ENCODE measurements at places on chromosomes 6 and 20. TPM values are rescaled to one million over a fixed set of nuclear protein-coding genes. Genes with fewer than 3 reads are reported as not detected.

DDR1 gene
- 102 TPM for total RNA-seq

TUBB1 gene
- 3.0 TPM for total RNA-seq

CFAP61 gene
- not detected for total RNA-seq

ATP6V1G2 gene
- total RNA-seq = 0.75 TPM

DNA sequence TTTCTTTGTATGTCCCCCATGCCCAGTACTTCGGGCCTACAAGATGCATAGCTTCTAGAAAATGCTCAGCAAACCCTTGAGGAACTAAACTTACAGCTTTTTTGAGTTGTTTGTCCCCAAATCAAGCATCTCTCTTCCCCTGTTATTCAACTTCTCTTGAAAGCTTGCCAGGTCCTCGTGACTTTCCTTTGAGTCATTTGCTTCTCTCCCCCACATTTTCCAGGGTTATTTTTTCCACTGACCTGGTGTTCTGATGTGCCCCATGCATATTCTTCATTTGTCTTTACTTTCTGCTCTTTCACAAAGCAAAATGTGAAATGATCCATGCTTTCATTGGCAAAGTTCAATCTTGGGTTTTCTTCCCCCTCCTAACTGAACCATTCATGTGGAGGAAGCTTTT, 204.8 kb downstream of the TFAP2A start:
- DNase-seq = no peak
- H3K4me3 ChIP-seq = no peak overlapping the region
- H3K27ac ChIP-seq = no peak overlapping the region
- no peaks in the 10 kb centered on the region for H3K27me3 ChIP-seq
- H3K36me3 ChIP-seq = no peaks in the 10 kb centered on the region

GRCh38 chr6:91852252-91852651, 1265.4 kb upstream of the MAP3K7 start:
- H3K36me3 ChIP-seq = no peaks in the 10 kb centered on the region
- H3K27ac ChIP-seq = no peak overlapping the region
- H3K4me3 ChIP-seq = no peak overlapping the region
- DNase-seq = no peak

GRCh38 chr20:40777653-40778052, 88.6 kb upstream of the MAFB start:
- H3K4me1 ChIP-seq = no peaks in the 10 kb centered on the region
- DNase-seq = no peak
- H3K27me3 ChIP-seq = no peaks in the 10 kb centered on the region
- no peaks in the 10 kb centered on the region for H3K36me3 ChIP-seq

DNA sequence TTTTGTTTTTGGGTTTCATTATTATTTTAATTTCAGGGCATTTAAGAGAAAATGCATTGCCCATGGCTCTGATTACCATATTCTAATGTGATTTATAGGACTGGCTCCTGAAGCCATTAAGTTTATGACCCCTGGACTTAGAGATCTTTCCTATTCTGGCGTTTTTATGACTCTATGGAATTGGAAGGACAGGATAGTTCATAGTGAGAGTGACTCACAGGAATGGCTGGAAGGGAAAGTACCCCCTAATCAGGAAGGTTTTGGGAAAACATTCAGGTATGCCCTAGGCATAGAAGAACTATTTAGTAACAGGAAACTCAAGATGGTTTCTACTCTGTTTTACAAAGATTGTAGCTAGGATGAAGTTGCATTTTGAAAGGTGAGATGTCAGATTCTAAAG, 108.6 kb upstream of the SLC2A12 start:
- no peak overlapping the region for H3K4me3 ChIP-seq
- H3K4me1 ChIP-seq = no peaks in the 10 kb centered on the region
- H3K27me3 ChIP-seq = no peaks in the 10 kb centered on the region
- H3K36me3 ChIP-seq = no peaks in the 10 kb centered on the region
- no peak overlapping the region for H3K27ac ChIP-seq
- no peak for DNase-seq

DNA sequence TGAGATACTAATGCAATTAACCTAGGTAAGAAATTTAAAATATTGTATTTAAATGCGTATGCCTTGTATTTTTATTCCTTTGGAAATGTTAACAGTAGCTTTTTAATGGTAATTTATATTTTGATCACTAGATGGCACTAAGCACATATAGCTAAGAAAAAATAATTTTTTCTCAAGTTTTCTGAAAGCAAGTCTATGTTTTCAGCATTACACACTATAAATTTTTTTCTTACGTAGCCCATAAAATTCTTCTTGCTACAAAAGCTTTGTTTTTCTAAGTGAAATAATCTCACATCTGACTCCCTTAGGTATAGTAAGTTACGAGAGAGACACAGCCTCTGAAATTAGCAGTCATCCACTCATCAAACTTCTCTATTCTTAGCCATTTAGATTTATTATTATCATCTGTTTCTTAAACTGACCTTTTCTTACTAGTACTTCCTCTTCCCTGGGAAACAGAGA, 35.7 kb downstream of the TSPYL4 start:
- no peak for DNase-seq
- H3K27ac ChIP-seq = no peak overlapping the region
- no peak overlapping the region for H3K4me3 ChIP-seq

Data from upper lobe of right lung (tissue), 1 donor.